Posterior cingulate gyrus (tissue), 11 donors: ENCODE measurements at places on chromosomes 16 and 17.

DNA sequence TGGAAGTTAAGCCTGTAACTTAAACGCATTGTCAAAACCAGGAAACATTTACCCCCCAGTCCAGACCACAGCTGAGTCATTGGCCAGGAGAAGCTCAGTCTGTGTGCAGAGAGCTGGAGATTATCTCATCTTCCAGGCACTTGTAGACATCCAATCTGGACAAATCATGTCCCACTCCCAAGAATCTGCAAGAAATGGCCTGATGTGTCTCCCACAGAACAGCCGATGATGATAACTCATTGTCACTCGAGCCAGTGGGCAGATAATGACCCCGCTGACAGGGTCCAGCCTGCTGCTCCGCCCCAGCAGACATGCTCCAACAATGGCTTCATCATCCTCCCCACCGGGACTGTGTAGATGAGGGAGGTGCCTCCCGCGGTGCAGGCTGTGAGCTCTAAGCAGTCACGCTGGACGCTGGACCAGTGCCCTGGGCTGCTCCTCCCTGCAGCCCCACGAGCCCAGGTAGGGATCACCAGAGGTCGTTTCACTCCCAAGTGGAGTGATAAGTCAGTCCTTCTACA, 322.5 kb downstream of the C16orf95 start:
- no peak for DNase-seq

GRCh38 chr17:66799849-66800537, 34.9 kb upstream of the CACNG5 start:
- DNase-seq: no peak

DNA sequence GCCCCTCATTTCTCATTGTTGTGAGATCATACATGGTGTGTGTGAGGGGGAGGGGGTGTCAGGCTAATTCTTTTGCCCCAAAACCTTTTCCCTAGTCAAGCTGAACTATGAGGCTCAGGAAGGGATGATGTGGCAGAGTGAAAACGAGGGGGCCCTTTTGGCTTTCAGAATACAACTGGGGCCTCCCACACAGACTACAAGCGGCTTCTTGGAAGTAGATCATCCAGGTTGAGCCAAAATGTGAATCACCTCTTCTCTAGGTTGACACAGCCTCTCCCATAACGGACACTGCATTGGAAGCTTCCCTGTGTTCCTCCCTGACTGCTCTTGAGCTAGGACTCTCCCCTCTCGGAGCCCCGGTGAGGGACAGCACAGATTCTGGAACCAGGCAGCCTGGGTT, 2.3 kb upstream of the ALKBH5 start:
- DNase-seq: no peak

GRCh38 chr16:85923153-85924021, 24.4 kb downstream of the IRF8 start:
- DNase-seq: no peak

- no peak for DNase-seq
Measured at GRCh38 chr16:81798311-81799137, 19.4 kb downstream of the PLCG2 start.

- no peak for DNase-seq
Measured at GRCh38 chr17:48546137-48546923, 1.4 kb upstream of the HOXB2 start.

- no peak for DNase-seq
Measured at GRCh38 chr17:42111265-42111636, 1.3 kb downstream of the DHX58 start.

DNA sequence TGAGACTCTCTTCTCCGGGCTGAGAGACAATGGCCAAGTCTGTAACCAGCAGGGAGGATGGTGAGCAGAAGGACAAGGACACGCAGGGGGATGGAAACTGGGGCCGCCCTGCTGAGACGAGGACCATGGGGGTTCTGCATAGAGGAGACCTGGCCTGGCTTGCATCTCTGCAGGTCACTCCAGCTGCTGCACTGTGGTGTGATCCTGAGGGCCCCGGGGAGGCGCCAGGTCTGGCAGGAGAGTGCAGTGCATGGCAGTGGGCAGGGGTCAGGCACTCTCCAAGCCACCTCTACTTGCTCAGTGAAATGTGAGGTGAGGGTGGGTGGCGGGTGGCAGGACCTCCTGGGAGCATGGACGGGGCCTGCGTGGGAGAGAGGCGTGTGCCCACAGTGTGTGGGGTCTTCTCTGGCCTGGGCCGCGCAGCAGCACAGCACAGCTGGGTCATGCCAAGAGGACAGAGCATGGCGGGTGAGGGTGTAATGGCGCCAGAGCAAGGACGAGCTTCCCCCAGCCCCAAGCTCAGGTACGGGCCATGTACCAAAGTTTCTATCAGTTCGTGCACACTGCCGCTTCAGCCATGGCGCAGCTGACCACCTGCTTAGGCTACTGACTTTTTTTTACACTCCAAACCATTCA, 43.1 kb downstream of the KLHDC4 start:
- DNase-seq: no peak

DNA sequence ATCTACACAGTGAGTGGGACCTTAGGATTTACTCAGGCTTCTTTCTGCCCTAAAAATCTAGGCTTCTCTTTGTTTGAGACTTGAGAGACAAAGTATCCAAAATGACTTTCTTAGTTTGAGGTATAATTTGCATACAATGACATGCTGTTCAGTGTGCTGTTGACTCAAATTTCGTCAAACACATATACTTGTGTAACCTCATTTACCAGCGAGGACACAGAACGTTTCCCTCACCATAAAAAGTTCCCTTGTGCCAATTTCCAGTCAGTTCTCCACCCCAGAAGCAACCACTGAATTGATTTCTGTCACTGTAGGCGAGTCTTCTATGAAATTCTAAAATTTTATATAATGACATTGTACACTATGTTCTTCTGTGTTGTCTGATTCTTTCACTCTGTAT, 68.0 kb upstream of the MAF start:
- no peak for DNase-seq

- DNase-seq: no peak
Measured at GRCh38 chr17:17820463-17821158, 16.2 kb downstream of the SREBF1 start.

DNA sequence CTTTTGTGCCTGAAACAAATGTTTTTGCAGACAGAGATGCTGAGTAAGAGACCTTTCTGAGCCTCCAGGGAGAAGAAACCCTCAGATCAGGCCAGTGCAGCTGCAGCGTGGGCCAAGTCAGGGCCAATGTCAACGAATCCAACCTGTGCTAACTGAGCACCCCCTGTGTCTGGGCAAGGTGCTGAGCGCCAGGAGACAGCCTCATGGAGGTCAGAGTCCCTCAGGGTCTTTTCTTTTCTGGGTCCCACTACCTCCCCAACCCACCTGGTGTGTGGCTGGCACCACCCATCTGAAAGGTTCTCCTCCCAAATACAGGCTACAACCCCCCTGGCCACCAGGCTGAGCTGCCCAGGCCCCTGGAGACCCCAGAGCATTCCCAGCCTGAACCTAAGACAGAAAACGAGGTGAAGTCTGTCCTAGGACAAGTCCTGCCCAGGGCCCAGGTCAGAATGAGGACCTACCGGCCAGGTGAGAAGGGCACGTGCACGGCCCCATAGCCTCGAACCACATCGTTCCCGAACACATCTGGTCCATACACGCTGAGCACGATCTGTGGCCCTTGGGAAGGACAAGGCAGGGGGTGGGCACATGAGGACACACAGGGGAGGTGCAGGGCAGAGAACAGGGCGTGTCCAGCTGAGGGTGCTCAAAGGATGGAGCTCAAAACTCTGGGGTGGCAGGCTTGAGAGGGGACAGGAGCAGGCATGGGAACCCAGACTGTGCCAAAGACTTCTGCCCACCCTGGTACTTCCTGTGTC, 15.0 kb downstream of the B9D1 start:
- DNase-seq: no peak

DNA sequence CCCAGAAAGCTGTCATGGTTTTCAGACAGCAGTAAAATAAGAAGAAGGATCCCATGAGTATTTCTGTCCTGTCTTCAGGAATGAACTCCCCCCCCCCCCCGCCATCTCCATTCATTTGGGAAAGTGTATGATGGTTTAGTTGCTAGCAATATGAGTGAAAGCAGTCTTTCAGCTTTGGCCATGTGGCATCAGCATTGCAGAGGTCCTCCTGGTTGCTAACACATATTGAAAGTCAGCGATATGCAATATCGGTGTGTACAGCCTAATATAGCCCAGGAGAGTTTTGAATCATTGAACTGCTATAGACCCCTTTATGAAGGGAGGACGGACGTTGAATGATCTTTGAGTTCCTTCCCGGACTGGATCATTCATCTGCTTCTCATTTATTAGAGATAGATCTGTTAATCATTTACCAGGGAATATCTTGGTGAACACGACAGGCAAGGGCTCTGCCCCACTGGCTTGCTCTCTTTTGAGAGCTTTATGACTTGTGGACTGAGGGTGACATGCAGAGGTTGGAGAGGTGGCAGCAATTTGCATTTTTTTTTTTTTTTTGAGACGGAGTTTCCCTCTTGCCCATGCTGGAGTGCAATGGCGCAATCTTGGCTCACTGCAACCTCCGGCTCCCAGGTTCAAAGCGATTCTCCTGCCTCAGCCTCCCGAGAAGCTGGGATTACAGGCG, 25.2 kb downstream of the DEF8 start:
- no peak for DNase-seq

DNA sequence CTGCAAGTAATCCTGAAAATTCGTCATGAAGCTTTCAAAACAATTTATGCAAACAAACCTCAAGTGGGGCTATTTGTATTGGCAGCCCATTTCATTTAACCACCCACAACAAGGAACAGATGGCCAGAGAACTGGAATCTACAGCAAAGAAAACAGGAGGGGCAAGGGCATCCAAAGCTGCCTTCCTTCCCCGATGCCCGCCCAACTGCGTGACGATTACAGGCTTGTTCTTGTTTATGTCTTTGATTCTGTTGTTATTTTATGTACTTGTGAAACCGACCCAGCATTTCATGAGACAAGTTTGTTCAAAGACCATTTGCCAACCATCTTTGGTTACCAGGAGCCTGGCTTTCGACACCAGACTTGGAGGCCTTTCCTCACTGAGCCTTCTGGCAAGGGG, 59.1 kb upstream of the IRX6 start:
- DNase-seq: no peak

DNA sequence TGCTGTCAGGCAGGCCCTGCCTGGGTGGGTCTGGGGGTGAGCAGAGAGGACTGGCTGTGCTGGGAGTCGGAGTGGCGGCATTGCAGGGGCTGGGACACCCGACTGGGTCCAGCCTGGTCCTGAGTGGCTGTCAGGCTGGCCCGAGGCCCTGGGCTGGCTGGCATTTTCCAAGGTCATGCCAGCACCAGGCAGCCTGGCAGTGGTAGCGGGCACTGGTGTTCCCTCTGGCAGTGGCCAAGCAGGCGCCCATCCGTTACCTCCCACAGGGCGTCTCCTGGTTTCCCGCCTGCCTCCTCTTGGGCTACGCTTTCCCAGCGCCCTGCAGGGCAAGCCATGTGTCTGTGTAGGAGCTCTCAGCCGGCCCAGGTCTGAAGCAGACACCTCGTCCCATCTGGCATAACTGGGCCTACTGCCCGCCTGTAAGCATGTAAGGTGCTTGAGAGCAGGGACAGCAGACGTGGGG, 5.7 kb upstream of the PKMYT1 start:
- no peak for DNase-seq
